ENCODE measurements at places on chromosomes 5 and 9. TPM values are rescaled to one million over a fixed set of nuclear protein-coding genes. Genes with fewer than 3 reads are reported as not detected.

SLC1A3 gene
- 4.2 TPM for total RNA-seq

SELENOP gene
- total RNA-seq: 91.4 TPM

PCDHGA1 gene
- total RNA-seq: 0.38 TPM

- H3K4me1 ChIP-seq: peaks cover 11% of the 10 kb centered on the region
- H3K36me3 ChIP-seq: peaks cover 47% of the 10 kb centered on the region
- H3K4me3 ChIP-seq: no peak overlapping the region
These were observed 312 bp downstream of the SET start for GRCh38 chr9:128689293-128689774.

- H3K4me1 ChIP-seq: peaks cover 5% of the 10 kb centered on the region
- H3K4me3 ChIP-seq: no peak overlapping the region
- no peaks in the 10 kb centered on the region for H3K36me3 ChIP-seq
- peak overlapping the region; percentile 90 for H3K27ac ChIP-seq
- DNase-seq: no peak
- no peaks in the 10 kb centered on the region for H3K27me3 ChIP-seq
These were observed 13.5 kb upstream of the NRARP start for GRCh38 chr9:137315581-137316011.

DNA sequence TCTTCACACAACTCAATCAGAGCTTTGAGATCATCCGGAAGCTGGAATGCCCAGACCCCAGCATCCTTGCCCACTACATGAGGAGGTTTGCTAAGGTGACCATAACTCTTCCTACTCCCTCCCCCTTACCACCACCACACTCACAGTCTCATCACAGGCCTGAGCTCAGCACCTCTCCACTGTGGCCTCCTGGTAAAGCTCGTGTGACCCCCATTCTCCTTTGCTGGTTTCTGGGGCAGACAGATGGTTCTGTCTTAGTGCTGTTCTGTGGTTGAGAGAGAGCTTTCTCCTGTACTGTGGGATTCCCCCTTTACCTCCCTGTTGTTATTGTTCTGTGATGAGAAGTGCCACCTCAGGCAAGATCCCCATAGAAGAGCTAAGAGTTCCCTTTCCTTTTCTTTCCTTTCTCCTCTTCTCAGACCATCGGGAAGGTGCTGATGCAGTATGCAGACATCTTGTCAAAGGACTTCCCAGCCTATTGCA lies 92.7 kb upstream of the RUSC2 start:
- no peak overlapping the region for H3K4me3 ChIP-seq
- DNase-seq: no peak
- H3K27me3 ChIP-seq: no peaks in the 10 kb centered on the region

GRCh38 chr5:53956196-53956595 lies 354.2 kb downstream of the ARL15 start:
- H3K4me3 ChIP-seq: no peak overlapping the region
- no peak overlapping the region for H3K27ac ChIP-seq
- no peaks in the 10 kb centered on the region for H3K36me3 ChIP-seq
- no peaks in the 10 kb centered on the region for H3K4me1 ChIP-seq

DNA sequence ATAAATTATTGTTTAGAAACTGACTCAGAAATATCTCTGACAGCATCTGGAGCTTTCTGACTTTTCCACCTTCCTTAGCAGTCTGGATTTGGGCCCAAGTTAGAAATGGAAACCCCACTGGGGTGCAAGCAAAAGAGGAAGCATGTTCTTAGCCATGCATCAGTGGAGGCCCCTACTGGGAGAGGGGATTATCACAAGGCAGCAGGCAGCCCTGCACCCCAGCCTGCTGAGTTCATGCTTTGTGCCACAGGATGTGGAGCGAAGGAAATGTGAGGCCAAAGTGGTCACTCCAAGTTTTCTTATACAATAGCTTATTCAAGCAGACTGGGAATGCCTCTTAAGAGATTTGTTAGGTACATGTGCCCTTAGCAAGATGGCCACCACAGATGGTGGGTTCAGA lies 146.5 kb upstream of the TLX3 start:
- H3K27ac ChIP-seq: no peak overlapping the region
- no peaks in the 10 kb centered on the region for H3K36me3 ChIP-seq
- H3K4me3 ChIP-seq: no peak overlapping the region
- peak; percentile 82 for DNase-seq
- H3K4me1 ChIP-seq: peaks cover 4% of the 10 kb centered on the region

DNA sequence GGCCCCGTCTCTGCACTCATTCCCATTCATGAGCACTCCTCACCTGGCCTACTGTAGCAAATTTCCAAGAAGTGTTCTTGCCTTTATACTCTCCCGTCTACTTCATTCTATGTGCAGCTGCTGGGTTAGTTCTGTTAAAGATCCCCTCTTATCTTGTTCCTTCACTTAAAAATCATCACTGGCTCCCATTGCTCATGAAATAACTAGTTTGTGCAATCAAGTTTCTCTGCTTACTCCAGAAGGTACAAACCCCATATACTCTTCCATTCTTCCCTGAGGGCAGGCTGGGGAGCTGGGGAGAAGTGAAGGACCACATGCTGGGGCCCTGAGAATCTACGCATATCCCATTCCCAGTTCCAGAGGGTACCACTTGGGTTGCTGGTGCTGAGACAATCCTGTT lies 84.4 kb upstream of the KLF9 start:
- H3K4me1 ChIP-seq: no peaks in the 10 kb centered on the region
- H3K27ac ChIP-seq: no peak overlapping the region
- H3K36me3 ChIP-seq: no peaks in the 10 kb centered on the region
- no peak for DNase-seq
- no peak overlapping the region for H3K4me3 ChIP-seq

GRCh38 chr5:162187371-162187770 lies 119.8 kb downstream of the GABRG2 start:
- H3K36me3 ChIP-seq: no peaks in the 10 kb centered on the region
- H3K4me1 ChIP-seq: no peaks in the 10 kb centered on the region
- H3K27me3 ChIP-seq: no peaks in the 10 kb centered on the region
- no peak for DNase-seq

GRCh38 chr5:9071524-9071923 lies 474.4 kb downstream of the SEMA5A start:
- H3K4me3 ChIP-seq: no peak overlapping the region
- no peak for DNase-seq
- H3K4me1 ChIP-seq: no peaks in the 10 kb centered on the region
- peaks cover 5% of the 10 kb centered on the region for H3K36me3 ChIP-seq
